ENCODE measurements at places on chromosomes 5 and 9.

- H3K27me3 ChIP-seq, result no peaks in the 10 kb centered on the region
- H3K4me1 ChIP-seq, result no peaks in the 10 kb centered on the region
- H3K4me3 ChIP-seq, result no peak overlapping the region
These were observed 6.1 kb upstream of the PANK3 start for GRCh38 chr5:168585119-168585856.

DNA sequence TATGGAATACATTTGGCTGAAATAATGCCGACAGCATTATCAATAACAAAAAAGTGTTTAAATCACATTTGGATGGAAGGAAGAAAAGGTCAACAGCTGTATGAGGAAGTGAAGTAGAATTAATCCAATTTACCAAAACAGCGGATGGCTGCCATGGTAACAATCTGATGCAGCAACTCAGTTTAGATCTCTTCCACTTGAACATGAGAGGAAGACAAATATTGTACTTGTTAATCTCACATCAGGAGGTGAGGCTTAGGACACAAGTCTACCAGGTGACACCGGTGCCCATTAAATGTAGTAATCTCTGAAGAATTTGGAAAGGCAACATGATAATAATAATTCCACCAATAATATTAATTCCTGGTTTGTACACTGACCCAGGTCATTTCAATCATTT, 2.4 kb downstream of the RASEF start:
- H3K27ac ChIP-seq, result no peak overlapping the region
- DNase-seq, result no peak
- H3K4me1 ChIP-seq, result no peaks in the 10 kb centered on the region

GRCh38 chr5:78544561-78545201, 103.9 kb downstream of the LHFPL2 start:
- no peak overlapping the region for H3K27ac ChIP-seq
- no peak overlapping the region for H3K4me3 ChIP-seq
- no peak for DNase-seq
- H3K27me3 ChIP-seq, result no peaks in the 10 kb centered on the region

DNA sequence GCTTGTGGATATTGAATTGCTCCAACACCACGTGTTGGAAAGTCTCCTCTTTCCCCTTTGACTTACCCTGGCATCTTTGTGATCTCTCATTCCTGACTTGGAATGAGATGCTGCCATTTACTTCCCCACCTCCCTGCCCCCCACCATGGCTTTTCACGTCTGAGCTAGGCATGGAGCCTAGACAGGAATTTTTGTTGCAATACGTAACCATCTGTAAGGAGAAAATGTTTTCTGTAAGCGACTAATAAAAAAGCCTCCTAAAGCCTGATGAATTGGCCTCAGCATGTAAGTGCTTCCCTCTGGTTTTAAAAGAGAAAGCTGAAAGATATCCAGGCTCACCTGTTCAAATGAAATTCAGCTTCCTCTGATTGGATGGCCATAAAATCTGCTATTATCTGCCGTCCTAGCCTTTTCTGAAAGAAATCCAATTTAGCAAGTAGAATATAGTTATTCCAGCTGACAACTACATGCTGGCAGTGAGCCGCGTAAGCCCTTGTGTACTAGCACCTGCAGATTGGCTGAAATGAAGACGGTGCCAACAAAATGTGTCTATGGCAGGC, 200.1 kb downstream of the NSG2 start:
- H3K4me1 ChIP-seq, result no peaks in the 10 kb centered on the region
- no peak overlapping the region for H3K4me3 ChIP-seq
- H3K36me3 ChIP-seq, result no peaks in the 10 kb centered on the region
- H3K27ac ChIP-seq, result no peak overlapping the region

DNA sequence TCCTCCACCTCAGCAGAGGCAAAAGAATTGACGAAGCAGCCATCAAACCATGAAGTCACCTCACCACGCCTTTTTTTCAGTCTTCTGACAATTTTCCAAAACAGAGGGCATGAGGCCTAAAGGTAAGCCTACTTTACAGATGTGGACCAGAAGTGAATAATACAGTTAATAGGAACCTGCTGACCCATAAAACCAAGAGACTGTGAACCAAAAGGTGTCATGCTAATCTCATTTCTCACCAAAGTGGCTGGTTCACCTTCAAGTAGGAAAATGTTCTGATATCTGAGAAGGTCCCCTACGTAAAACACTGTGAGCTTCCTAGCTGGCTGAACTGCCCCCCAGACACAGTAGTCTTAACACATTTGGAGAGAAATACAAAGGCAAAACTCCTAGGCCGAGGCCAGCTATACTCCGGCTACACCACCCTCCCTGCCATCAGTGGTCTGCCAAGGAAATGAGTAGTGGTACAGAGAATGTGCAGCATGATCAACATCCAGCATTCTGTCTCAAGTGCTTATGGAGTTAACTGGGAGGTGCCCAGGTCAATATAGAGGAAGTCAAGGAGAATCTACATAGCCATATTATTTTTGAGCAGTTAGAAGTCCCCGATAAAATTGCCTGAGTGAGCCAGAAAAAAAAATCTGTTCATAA, 19.3 kb upstream of the F2RL2 start:
- no peaks in the 10 kb centered on the region for H3K27me3 ChIP-seq
- no peaks in the 10 kb centered on the region for H3K4me1 ChIP-seq

Data from gastrocnemius medialis (tissue), 4 donors.